ENCODE measurements at places on chromosomes 13 and 19. TPM values are rescaled to one million over a fixed set of nuclear protein-coding genes. Genes with fewer than 3 reads are reported as not detected.
A peak's percentile ranks its signal among the peaks of the same experiment; 100 is the strongest.

- no peak for DNase-seq
These were observed 896.5 kb downstream of the UQCRFS1 start for GRCh38 chr19:28316464-28316863.

- peak; percentile 49 for DNase-seq
These were observed 351.4 kb downstream of the KCNRG start for GRCh38 chr13:50366488-50367174.

GRCh38 chr13:52395704-52396103 lies 10.3 kb downstream of the THSD1 start:
- no peak for DNase-seq

CYTH2 gene
- 43.2 TPM for total RNA-seq

DNA sequence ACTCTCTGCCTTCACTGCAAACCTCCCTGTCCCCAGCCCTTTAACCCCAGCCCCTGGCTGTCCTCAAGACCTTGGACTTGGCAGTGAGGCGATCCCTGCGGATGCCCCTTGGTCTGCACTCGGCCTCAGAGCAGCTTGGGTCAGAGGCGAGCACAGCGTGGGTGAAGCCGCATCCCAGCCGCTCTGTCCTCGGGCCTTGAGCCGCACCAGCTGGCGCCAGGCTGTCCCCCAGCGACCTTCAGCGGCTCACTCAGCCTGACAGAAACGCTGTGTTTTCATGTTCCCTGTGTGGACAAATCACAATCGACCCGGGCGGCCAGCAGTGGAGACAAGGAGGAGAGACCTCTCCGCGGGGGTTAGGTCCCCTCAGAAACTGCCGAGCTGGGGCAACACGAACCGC lies 52.0 kb downstream of the GNG7 start:
- no peak for DNase-seq

DNA sequence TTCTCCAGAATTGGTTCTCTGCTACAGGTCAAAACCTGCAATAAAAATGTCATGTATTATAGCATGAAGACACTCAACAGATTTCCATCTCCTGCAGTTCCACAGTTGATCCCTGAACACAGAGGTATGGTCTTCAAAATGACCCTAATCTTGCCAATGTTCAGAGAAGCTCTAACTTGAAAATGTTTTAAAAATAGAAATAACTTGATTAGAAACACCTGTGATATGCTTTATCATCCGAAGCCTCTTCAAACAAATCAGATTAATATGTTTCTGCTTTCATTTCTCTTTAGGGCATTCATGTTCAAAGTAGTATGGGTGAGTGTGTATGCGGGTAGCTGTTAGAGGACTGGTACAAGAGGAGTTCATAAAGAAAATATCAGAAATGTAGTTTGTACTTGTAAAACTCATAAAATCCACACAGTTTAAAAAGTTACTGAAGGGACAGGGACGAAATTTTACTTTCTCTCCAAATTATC lies 60.4 kb downstream of the KCNRG start:
- no peak for DNase-seq

DNA sequence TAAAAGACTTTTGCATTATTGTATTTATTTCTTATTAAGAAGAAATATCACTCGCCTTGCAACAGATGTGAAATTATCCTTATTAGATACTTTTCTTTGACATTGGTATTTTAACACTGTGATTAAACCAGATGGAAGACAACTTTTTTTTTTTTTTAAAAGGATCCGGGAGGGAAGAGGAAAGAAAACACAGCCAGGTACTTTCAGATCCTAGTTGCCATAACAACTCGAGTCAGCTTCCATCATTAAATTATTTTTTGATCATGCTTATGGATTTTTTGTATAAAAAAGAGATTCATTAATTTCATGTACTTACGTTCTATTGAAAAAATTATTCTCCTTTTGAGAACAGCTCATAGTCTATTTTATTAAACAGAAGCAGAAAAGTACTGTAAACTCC lies 515.7 kb downstream of the TBC1D4 start:
- no peak for DNase-seq

- DNase-seq, result no peak
These were observed 35.0 kb downstream of the EFNB2 start for GRCh38 chr13:106500445-106500844.

CADM4 gene
- 0.20 TPM for total RNA-seq

TBXA2R gene
- 0.92 TPM for total RNA-seq

ZNF534 gene
- not detected for total RNA-seq

DNA sequence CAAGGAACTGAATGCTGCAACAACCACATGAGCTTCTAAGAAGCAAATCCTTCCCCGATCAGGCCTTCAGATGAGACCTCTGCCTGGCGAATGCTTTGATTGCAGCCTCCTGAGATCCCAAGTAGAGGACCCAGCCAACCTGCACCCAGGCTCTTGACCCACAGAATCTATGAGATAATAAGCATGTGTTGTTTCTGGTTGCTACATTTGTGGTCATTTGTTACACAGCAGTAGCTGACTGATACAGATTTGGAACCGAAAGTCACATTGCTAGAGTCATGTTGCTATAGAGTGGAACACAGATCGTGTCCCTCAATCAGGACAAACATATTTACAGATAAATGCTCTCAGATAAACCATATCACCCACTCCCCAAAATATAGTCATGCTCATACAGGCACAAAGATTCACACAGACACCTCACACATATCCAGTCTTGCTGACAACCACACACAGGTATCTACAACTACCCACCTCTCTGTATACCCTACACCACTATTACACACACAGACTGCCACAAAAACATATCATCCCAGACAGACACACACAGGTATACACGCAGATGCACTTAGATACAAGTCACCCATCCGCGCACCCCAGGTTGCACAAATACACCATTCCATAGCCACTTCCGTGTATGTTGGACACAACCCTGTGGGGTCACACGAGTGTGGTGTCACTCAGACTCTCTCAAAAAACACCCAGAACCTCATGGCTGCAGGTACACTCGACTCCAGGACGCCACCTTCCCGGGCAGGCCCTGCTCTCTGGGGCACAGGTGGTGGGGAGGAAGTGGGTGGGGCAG lies 5.5 kb downstream of the DIRAS1 start:
- DNase-seq, result no peak

- peak; percentile 38 for DNase-seq
These were observed 463 bp downstream of the PCSK4 start for GRCh38 chr19:1489463-1490310.

- no peak for DNase-seq
These were observed 668 bp upstream of the ARHGAP45 start for GRCh38 chr19:1066251-1066747.

ZNF497 gene
- total RNA-seq, result 1.4 TPM

CAPN12 gene
- 3.7 TPM for total RNA-seq

DNA sequence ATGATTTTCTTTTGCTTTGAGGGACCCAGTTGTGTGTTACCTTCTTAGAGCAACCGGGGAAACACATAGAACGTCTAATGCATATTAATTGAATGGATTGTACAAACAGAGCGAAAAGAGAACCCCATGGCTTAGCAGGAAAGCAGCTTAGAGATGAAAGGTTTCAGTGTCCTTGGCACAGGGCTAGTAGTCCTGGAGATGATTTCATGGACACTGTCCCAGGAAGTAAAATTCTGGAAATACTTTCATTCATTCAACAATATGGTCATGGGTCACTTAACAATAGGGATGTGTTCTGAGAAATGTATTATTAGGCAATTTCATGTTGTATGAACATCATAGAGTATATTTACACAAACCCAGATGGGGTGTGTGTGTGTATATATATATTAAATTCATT lies 9.7 kb upstream of the FUT2 start:
- DNase-seq, result no peak

DNA sequence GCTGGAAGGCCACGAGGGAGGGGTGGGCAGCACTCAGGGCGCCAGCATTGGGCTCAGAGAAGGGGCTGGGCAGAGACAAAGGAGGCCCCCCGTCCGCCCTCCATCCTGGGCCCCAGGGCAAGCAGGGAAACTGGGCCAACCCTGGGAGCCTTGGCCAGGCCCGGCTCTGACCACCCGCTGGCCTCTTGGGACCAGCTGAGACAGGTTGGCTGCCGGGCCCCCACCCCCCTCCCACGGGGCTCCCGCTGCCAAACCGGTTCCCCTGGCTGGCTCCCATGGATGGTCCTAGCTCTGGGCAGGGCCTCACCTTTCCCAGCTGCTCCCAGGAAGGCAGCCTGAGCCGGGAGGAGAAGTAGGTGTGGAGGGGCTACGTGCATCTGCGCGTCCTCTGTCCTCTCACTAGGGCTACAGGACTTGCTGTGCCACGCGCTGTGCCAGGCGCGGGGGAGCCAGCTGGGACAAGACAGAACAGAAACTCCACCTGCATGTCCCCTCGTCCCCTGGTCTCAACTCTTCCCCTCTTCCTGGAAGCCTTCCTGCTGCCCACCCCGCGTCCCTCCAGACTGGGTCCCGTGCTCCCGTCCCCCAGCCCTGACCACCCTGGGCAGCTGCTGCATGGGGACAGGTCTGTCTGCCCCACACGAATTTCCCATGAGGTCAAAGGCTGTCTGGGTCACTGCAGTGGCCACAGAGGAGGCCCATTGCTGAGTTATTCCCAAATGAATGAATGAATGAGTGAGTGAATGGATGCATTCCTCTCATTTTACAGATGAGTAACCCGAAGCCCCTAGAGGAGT lies 29.1 kb upstream of the NCCRP1 start:
- no peak for DNase-seq

GRCh38 chr13:43021926-43022670 lies 1.3 kb upstream of the DNAJC15 start:
- DNase-seq, result no peak

GRCh38 chr13:112818040-112818697 lies 128.3 kb downstream of the ATP11A start:
- DNase-seq, result no peak

DNA sequence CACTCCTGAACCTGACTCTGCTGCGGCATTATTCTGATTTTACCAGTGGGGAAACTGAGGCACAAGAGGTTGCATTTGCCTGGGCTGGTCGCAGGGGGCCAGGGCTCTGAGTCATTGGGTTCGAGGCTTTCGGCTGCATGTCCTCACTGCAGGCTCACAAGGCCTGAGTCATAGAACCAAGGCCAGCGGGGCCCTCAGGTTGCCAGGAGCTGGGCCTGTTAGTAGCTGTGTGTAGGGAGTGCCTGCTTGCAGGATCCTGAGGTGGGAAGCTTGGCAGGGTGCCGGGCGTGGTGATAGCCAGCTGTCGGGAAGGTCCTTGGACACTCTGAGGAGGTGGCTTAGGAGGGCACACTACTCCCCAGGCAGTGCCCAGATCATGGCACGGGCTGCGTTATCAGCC lies 21.6 kb upstream of the F2RL3 start:
- DNase-seq, result no peak

GRCh38 chr13:111387026-111387871 lies 66.8 kb downstream of the TEX29 start:
- DNase-seq, result no peak

MBD3L2 gene
- not detected for total RNA-seq

GRCh38 chr19:46265217-46265828 lies 31.5 kb upstream of the HIF3A start:
- peak; percentile 81 for DNase-seq

DACT3 gene
- 0.42 TPM for total RNA-seq

DNA sequence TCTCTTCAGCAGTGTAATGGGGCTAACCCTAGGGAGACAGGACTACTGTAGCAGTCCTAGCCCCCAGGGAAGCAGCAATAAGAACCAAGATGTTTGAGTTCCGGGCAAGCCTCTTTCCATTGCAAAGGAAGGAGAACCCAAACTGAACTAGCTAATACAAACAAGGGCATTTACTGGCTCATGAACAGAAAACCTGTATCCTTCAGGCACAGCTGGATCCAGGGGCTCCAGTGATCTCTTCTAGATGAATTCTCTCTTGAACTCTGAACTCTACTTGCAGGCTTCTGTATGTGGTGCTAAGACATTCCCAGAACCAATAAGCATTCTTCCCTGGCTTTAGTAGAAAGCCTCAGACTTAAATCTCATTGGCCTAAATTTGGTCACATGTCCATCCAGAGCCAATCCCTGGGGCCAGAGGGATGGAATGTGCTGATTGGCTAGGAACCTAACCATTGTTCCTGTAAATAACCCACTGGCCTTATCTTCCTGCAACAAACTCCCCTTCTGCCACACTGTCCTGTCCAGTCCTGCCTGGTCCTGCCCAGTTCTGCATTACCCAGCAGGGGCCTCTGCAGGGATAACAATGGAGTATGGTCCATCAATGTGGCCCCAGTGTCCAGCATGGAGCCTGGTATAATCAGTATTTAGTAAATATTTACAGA lies 3.9 kb upstream of the PODNL1 start:
- no peak for DNase-seq

DNA sequence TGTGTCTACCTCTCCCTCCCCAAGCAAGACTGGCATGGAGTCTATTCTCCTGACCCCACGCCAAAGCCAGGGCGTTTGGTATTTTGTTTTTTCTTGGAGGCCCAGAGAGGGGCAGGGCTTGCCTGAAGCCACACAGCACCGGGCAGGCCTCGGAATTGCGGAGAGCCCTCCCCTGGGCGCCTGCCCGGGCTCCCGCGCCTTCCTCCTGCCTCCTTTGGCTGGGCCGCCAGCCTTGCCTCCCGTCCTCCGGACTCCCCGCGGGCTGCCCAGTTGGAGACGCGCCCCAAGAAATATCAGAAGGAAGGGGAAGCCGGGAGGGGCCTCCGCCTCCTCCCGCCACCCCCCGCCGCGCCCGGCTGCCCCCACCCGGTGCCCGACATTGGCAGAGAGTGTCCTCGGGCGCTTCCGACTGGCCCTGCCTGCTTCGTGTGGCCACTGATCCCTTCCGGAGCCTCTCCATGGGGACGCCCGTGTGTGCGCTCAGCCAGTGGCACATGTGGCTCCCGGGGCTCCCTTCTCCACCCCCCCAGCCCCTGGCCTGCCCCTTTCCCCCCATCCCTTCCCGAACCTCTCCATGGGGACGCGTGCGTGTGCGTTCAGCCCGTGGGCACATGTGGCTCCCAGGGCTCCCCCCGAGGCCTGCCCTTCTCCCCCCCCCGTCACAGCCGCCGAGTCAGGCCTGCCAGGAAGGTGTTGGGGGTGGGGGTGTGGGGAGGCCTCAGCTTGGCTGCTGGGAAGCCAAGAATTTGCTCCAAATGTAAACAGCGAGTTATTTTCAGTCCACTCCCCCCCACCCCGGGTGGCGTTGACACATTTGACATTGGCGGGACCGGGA lies 37.3 kb downstream of the NFIC start:
- no peak for DNase-seq

DNA sequence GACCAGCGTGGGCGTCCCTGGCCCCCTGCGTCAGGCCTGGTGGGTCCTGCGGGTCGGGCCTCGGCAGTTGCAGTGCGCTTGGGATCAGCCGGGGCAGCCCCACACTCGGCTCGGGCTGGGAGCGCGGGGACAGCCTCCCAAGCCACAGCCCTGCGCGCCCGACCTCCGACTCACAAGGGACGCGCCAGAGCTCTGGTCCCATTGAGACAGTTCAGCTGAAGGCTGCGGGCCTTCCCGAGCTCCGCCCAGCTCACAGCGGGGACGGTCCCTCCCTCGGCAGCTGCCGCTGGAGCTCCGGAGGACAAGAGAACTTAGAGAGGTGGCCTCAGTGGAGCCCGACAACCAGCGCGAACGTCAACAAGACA lies 45.7 kb upstream of the ZNF730 start:
- DNase-seq, result no peak

DNA sequence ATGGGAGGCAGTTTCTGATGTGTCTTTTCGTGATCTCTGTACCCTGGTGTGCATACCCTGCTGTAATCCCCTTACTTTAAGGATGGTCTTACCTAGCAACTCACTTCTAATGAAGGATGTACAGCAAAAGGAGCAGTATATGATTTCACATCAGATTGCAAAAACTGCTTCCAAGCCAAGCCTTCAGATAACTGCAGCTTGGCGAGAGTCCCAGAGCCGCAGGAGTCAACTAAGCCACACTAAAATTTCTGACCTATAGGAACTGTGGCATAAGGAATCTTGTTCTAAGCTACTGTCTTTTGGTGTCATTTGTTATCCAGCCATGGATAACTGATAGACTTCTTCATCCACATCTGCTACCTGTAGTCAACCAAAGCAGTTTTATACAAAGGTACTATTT lies 496.7 kb downstream of the GPC6 start:
- DNase-seq, result no peak
